Stimulated activated CD8-positive, alpha-beta memory T cell treated with anti-CD3 and anti-CD28 coated beads, Interleukin-4, amount 100 ng/mL, for 4 hours (primary cell): ENCODE measurements at places on chromosomes 6 and 20.

- DNase-seq = no peak
These were observed 74.7 kb upstream of the NOX3 start for GRCh38 chr6:155530219-155530834.

- DNase-seq = no peak
These were observed 5.3 kb downstream of the SFTA2 start for GRCh38 chr6:30926644-30927043.

GRCh38 chr6:33508935-33509926 lies 54.9 kb downstream of the ZBTB9 start:
- DNase-seq = no peak

GRCh38 chr20:57770852-57771720 lies 61.3 kb upstream of the PMEPA1 start:
- DNase-seq = no peak

GRCh38 chr6:33589731-33590530 lies 9.9 kb upstream of the BAK1 start:
- DNase-seq = no peak

GRCh38 chr6:73724389-73724788 lies 28.4 kb downstream of the CD109 start:
- no peak for DNase-seq

DNA sequence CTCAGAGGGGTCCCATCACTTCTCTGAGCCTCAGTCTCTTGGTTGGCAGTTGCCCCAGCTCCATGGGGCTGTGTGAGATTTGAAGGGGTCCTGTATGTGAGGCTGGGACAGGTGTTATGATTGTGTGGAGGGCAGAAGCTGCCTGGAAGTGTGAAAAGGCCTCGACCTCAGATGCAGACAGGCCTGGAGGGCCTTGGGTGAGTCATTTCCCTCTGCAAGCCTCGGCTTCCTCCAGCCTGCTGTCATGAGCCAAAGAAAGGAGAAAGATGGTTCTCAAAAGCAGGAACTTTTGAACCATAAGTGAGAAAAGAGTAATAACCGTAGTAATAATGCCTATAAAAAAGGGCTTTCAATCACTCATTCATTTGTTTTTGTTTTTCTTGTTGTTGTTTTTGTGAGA lies 37.5 kb downstream of the SNAI1 start:
- no peak for DNase-seq

- DNase-seq = no peak
These were observed 49.9 kb upstream of the RANBP9 start for GRCh38 chr6:13761361-13762036.

DNA sequence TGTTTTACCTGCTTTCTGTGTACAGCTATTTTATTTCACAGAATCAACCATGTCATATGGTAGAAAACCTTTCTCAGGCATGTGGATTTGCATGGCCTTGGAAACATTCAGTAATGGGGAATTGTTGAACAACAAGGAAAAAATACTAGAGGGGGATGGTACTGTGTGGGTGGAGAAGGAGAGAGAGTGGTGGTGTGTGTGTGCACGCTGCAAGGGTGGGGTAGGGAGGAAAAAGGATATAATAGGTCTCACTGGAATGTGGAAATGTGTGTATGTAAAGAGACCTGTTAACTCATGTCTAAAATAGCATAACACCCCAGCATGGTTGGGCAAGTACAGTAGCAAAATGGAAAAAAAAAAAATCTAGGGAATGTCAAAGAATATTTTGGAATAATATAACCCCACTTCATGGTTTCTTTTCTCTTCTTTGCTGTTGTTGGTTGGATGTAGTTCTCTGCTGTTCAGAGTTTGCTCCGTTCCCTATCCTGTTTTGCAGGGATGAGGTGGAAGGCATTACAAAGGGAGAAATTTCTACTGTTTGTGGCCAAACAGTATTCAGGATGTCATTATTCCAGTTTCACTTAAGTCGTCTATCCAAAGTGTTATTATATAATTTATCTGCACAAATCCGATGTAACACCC lies 93.9 kb upstream of the CITED2 start:
- no peak for DNase-seq

DNA sequence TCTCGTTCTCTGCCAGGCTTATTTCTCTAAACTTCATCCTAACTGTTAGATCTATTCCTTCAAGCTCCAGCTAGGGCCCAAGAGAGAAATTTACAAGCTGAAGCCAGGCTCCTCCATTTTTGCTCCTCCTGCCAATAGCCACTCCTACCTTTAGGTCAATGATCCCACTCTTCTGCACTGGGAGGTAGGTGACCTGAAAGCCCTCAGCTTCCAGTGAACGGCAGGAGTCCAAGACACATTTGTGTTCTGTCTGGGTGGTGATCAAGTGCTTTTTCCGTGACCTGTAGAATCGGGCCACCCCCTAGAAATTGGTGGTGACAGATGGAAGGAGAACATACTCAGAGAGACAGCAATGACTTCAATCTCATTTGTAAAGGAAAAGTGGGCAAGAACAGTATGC lies 8.9 kb downstream of the NFS1 start:
- DNase-seq = no peak

GRCh38 chr6:47237196-47237595 lies 72.5 kb downstream of the TNFRSF21 start:
- DNase-seq = no peak

GRCh38 chr6:134315974-134316441 lies 1.9 kb downstream of the SGK1 start:
- no peak for DNase-seq

- DNase-seq = no peak
These were observed 101.0 kb upstream of the MPC1 start for GRCh38 chr6:166483573-166484250.

- DNase-seq = no peak
These were observed 193.9 kb downstream of the MMUT start for GRCh38 chr6:49269190-49269589.

DNA sequence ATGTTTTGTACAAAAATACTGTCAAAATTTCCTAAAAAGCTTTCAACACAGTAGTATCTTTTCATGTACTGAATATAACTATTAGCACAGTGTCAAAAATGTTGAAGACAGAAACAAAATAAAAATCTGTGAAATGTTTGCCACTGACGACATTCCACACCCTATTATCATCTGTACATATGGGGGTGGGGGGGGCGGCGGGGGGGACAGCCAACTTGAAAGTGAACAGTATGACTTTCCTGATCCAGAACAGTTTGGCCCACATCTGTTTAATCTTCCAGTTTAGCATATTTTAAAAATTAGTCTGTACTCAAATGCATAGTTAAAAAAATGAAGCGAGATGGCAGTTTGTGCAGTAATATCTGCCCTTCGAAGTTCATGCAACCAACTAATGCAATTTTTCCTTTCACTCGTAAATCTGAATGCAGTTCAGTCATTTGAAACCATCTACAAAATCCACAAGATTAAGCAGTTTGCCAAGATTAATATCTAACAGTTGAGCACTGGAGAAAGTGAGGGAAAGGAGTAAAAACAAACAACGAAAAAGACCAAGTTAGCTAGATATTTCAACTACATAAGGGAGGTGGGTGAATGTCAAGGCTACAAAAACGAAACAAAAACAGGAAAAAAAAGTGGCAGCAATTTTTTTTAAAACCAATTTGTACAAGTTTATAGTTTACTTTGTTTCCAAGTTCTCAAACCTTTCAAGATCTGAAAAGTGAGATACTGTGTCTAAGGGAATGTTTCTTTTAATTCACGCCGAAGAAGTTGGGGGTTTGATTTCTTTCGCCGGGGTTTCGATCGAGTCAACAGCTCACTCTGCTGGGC lies 1.9 kb downstream of the CITED2 start:
- no peak for DNase-seq

GRCh38 chr20:35007413-35007812 lies 51.7 kb downstream of the MYH7B start:
- no peak for DNase-seq

- DNase-seq = no peak
These were observed 6.2 kb downstream of the GUCA1A start for GRCh38 chr6:42179261-42179944.

- peak; percentile 1 for DNase-seq
These were observed 2.0 kb upstream of the KCNB1 start for GRCh38 chr20:49484180-49485140.

DNA sequence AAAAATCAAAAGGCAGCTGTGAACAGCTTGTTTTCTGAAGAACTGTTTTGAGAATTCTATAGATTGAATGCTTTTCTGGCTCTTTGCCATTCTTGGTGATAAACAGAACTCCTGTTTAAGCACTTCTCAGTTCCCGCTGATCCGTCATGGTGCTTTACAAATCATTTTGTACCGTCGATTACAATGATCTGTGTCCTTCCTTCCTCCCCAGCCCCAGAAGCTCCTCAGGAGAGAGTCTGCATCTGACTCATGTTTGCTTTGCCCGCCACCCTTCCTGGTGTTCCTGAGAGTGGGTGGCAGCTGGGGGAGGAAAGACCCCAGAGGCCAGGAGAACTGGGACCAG lies 538.6 kb upstream of the MARCKS start:
- no peak for DNase-seq

GRCh38 chr6:111478749-111479148 lies 4.3 kb downstream of the REV3L start:
- no peak for DNase-seq

- DNase-seq = no peak
These were observed 473.1 kb downstream of the KIF16B start for GRCh38 chr20:16100111-16100510.

GRCh38 chr6:44621846-44622245 lies 234.3 kb downstream of the CDC5L start:
- DNase-seq = no peak
